Left renal cortex interstitium (tissue), 4 donors: ENCODE measurements at places on chromosomes 7 and 10. TPM values are rescaled to one million over a fixed set of nuclear protein-coding genes. Genes with fewer than 3 reads are reported as not detected.

Gene UNCX
- 6.6 TPM for polyA plus RNA-seq

Gene FKBP6
- polyA plus RNA-seq, result not detected

Gene CARD11
- 1.2 TPM for polyA plus RNA-seq

Gene SRGN
- 14.7 TPM for polyA plus RNA-seq

Gene WNT8B
- 1.0 TPM for polyA plus RNA-seq

Gene DNMBP
- 35.4 TPM for polyA plus RNA-seq

Gene CYP3A4
- polyA plus RNA-seq, result 0.21 TPM

Gene WNT2
- polyA plus RNA-seq, result 0.45 TPM

Gene FAM25G
- not detected for polyA plus RNA-seq

Gene BEND7
- 30.6 TPM for polyA plus RNA-seq

Gene STOX1
- polyA plus RNA-seq, result 9.1 TPM

Gene ARMC3
- polyA plus RNA-seq, result 17.9 TPM

GRCh38 chr10:79321951-79322350, 25.3 kb upstream of the PPIF start:
- no peak for DNase-seq

DNA sequence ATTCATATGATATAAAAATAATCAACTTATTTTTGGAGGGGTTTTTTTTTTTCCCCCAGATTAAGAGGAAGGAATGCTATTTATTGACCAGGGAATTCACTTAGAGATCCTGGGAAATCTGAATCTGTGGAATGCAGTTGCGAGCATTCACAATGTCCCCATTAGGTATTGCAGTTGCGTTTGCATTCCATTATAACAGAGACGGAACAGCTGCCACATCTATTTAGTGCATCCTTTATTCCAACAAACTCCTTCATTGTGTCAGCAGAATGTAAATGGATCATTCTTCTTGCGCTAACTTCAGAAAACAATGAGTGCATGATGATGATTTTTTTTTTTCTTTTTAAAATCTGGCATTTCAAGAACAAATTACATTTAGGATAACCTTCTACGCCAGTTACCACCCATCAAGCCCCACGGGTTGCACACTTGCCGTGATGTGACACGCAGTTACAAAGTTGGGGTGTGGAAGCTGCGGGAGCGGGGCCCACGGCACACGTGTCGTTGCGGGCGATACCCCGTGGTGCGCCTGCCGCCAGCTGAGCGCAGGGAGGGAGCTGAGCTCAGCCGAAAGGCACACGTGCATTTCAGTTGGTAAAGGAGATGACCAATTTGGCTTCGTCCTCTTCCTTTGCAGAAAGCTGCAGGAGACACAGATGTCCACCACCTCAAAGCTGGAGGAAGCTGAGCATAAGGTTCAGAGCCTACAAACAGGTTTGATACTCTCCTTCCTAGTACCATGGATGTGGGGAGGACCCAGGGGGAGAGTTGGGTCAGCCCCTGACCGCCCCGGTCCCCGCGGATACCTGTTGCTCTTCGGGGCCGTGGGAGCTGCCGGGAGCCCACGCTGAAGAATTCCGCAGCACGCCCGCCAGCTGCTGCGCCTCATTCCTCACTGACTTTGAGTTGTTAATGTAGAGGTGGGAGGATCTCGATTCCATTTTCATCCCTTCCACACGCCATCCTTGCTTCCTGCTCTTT, 175.3 kb upstream of the SH2B2 start:
- DNase-seq, result no peak

- DNase-seq, result peak; percentile 13
Observed at GRCh38 chr10:99708428-99709012, 23.4 kb downstream of the COX15 start.

DNA sequence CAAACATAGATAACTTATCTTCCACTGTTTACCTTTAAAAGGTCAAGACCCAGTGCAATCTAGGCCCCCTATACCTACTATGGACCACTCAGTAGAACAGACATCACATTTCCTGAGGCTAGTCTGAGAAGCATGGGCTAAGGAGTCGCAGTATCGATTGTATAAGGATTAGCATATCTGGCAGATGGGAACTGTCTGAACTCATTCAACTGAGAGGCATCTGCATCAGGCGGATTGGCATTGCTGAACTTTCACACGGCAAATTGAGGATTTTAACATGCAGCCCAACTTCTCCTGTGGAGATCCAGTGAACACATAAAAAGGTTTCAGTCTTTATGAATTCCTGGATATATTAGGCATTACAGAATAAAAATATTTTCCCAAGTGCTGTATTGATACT, 89.1 kb upstream of the LRGUK start:
- DNase-seq, result no peak

- no peak for DNase-seq
Observed at GRCh38 chr7:45078125-45078681, 10.6 kb downstream of the NACAD start.

DNA sequence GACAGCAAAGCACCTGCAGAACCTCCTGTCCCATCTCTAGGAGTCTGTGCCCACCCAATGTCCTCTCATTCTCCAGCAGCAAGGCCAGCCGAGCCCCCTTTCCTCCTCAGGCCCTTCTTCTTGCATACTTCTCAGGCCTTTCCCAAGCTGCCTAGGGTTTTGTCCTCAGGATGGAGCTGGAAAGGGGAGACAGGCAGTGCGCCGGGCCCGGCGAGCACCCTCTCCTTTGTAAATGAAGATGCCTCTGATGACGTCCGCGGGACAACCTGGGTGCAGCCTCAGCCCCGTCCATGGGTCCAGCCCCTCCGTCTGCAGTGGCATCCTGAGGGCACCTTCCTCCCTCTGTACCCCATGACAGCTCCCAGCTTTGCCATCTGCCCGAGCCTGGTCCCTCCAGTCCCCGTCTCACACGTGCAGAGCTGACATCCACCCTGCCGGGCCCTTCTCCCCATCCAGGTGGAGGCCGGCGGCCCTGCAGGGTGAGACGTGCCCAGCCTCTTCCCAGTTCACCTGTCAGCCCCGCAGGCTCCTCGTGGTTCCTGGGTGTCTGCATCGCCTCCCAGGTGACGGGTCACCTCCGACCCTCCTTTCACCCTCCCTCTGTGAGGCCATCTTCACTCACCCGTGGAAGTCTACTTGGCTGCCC, 36.4 kb downstream of the JAKMIP3 start:
- DNase-seq, result no peak

DNA sequence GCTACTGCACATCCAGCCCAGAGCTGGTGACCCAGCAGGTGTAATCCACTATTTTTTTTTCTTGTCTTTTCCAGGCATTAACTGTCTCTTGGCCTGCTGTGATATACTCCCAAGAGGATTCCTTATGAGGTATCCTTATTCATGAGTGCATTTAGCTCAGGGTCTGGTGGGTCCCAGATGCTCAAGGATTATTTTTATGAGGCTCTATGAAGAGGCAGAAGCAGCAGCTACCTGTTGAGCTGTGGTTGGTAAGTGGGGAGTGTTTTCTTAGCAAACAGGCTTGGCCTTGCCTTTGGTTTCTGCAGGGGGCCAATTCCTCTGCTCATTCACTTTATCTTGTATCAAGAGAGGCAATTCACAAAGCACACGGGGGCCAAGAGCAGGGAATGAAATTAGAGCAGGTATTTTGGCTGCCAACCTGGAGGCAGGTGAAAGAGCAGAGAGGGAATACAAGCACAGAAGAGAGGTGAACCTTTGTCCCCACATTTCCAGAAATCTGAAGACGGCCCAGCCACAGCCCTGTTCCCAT, 221.6 kb downstream of the TMEM178B start:
- DNase-seq, result no peak

GRCh38 chr7:76053461-76053860, 5.6 kb downstream of the MDH2 start:
- DNase-seq, result no peak

- DNase-seq, result peak; percentile 16
Observed at GRCh38 chr10:28559618-28560017, 26.7 kb downstream of the WAC start.

GRCh38 chr10:69612760-69613159, 17.3 kb upstream of the FAM241B start:
- DNase-seq, result no peak

DNA sequence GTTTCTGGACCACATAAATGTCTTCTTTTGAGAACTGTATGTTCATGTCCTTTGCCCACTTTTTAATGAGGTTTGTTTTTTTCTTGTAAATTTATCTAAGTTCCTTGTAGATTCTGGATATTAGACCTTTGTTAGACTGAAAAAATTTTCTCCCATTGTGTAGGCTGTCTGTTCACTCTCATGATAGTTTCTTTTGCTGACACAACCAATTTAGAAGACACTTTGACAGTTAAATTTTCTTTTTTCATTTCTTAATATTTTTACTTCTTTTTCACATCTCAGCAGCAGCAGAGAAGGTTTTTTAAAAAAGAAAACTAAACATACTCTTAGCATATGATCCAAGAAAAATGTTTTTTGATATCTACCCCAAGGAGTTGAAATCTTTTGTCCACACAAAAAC, 61.8 kb downstream of the RNF32 start:
- DNase-seq, result no peak

- DNase-seq, result no peak
Observed at GRCh38 chr7:147199868-147200267, 1083.3 kb downstream of the CNTNAP2 start.

DNA sequence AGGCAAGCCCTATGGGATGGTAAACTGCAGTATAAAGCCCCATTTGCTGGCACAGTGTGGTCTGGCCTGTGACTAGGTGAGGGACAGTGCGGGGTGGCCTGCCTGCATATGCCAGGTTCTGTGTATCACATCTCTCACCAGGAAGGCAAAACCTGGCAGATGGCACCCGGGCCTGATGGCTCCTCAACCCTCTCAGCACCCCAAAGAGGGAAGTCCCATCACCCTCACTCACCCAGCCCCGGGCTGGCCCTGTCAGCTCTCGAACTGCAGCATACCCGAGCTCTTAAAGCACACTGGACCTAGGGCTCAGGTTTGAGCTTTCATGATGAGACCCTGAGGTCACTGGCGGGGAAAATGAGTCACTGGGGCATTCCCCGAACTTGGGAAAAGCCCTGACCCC, 130.5 kb downstream of the LHPP start:
- no peak for DNase-seq

- no peak for DNase-seq
Observed at GRCh38 chr10:98086837-98087708, 47.4 kb upstream of the R3HCC1L start.

GRCh38 chr7:46957195-46957594, 624.7 kb downstream of the TNS3 start:
- DNase-seq, result no peak

DNA sequence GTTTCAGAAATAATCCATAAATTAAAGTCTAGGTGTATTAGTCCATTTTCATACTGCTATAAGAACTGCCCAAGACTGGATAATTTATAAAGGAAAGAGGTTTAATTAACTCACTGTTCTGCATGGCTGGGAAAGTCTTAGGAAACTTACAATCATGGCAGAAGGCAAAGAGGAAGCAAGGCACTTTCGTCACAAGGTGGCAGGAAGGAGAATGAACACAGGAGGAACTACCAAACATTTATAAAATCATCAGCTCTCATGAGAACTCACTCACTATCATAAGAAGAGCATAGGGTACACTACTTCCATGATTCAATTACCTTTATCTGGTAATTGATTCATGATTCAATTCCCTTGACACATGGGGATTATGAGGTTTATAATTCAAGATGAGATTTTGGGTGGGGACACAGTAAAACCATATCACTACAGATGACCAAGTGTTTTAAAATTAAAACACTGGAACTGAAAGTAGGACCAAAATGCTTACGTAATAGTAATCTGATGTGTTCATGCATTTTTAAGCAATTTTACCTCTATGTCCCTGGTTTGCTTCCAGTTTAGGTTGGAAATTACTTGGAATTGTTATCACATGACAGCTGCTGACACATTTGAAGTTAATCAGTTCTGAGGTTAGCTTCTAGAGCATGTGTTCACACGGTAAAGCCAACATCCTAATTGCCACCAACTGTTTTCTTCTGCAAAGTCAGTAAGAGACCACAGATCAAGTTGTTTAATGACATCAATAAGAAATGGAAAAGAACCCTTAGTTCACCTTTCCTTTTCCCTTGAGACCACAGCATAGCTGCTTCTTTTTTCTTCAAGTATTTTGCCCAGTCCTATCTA, 48.4 kb upstream of the SEMA3C start:
- DNase-seq, result no peak

DNA sequence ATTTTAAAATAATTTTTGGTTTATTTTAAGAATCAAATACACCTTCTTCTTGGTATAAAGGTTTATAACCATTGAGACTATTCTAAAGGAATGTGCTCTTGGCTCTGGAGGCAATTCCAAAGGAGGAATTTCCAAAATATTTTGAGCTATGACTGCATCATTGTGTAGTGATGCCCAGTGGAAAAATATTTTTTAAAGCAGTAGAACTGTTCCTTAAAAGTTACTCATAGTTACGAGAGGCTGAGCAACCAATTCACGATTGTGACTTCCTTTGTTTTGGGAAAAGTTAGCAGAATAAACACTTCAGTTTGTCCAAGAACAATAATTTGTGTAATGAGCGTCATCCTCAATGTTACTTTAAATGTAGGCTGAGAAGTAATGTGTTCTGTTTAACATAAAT, 233.6 kb downstream of the BAMBI start:
- DNase-seq, result no peak

DNA sequence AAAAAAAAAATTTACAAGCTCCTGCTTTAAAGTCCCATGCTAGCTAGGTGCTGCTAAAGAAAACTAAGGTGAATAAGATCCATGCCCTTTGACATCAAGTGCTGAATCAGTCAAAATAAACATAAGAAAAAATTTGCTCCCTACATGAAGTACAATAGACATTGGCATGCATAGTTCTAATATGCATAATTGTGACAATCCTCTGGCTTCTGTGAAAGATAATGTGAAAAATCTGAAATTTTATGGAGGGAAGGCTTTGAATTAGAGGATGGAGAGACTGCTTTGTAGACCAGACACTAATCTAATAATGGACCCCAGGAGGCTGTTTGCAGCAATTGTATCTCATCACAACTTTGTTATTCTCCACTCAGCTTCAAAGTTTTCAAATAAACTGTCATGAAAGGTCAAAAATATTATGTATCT, 127.9 kb upstream of the CDK1 start:
- DNase-seq, result no peak

- DNase-seq, result no peak
Observed at GRCh38 chr10:113322843-113323242, 230.0 kb upstream of the HABP2 start.

DNA sequence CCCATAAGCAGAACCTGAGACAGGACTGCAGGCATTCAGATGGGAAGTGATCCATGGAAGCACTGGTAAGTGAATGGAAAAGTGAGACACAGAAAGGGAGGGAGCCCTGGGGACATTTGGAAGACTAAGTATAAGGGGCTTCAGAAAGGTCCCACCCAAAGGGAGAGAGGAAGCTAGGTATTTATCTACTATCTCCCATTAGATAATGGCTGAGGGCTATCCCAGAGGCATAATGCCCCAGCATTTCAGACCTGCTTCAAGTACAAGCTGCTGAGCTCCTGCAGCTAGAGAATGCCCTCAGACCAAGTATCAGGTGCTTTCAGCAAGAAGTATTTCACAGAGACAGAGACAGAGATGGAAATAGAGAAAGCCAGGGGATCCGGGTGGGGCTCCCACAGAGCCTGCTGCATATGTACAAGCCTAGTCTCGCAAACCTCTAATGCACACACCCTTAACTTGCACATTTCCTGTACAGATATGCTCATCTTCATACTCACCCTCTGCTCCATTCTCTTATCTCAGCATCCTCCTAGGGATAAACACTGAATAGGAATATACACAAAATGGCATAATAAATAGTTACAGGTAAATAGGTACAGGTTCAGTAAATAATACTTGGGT, 20.2 kb downstream of the KDM7A start:
- DNase-seq, result no peak

- DNase-seq, result no peak
Observed at GRCh38 chr7:473211-473734, 46.4 kb downstream of the PDGFA start.
